ENCODE measurements at places on chromosomes 1 and 21.

- no peak for DNase-seq
Measured at GRCh38 chr1:45957684-45958083, 154.3 kb downstream of the MAST2 start.

DNA sequence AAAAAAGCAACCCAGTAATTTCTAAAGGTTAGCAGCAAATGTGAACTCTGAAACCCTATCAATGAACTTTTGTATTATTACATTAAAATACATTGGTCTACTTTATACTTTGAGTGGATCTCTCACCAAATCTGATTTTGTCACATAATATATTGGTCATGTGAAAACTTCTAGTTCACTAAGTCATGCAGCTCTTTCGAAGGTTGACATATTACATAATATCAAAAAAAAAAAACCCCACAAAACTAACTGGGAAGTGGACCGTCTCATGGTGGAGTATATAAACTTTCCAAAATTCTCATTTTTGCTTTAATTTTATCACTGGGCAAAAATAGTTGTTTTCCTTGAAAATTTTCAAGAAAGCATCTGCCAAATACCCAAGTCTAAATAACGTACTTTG is 50.4 kb downstream of the GATAD2B start:
- no peak for DNase-seq

- no peak for DNase-seq
Measured at GRCh38 chr1:20507248-20507563, 745 bp downstream of the MUL1 start.

GRCh38 chr1:184792450-184792969 is 37.9 kb upstream of the EDEM3 start:
- peak; percentile 82 for DNase-seq

DNA sequence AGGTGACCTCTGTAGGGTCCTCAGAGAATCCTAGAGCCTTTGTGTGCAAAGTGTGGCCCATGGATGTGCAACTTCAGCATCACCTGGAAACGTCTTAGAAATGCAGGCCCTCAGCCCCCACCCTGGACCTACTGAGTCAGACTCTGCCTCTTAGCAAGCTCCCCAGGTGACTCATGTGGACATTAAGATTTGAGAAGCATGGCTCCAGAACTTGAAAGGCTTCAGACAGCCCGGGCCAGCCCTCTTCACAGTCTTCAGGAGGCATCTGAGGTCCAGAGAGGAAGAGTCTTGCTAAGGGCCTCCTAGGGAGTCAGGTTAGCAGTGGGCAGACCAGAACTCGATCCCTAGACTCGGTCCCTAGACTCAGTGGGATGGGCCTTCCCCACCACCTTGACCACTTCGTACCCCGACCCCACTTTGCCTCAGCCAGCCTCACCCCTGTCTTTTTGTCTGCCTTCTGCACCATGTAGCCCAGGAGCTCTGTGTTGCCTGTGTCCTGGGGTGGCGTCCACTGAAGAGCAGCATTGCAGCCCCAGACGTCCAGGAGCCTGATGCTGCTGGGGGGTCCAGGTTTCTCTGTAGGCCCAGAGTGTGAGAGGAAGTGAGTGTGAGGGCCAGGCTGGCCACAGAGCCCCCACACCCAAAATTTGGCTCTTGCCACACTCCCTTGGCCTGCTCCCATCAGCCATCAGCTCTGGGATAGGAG is 4.8 kb downstream of the MYBPH start:
- no peak for DNase-seq

DNA sequence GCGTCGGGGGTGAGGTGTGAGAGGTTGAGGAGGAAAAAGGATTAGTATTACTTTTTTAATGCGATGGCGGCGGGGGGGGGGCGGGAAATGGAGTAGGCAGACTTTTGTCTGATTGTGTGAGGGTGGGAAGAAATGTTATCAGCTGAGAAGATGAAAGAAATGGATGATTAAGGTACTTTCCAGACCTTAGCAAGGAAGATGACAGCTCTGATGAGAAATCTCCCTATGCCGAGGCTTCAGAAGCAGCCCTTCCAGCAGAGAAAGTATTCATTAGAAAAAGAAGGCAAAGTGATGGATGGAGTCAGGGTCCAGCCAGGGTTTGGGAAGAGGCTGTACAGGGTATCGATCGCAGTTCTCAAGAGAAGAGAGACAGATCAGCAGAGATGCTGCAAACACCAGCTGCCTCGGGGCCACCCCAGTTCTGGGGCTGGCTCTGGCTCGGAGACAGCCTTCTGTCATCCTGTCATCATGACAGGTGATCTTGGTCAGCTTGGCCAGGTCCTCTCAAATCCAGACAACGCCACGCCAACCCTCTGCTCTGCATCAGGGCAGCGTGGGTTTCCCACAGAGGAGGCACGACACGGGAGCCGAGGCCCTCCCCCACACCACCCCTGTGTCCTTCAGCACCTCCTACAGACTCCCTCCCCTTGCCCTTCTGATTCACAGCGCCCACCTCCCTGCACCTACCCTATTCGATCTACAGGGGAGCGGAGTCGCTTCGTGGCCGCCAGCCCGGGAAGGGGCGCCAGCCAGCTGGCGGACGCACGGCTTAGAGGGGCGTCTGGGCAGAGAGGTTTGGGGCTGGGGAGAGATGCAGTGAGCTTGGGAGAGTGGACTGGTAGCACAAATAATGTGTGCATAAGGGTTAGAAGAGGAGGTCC is 674 bp upstream of the ATXN7L2 start:
- no peak for DNase-seq

DNA sequence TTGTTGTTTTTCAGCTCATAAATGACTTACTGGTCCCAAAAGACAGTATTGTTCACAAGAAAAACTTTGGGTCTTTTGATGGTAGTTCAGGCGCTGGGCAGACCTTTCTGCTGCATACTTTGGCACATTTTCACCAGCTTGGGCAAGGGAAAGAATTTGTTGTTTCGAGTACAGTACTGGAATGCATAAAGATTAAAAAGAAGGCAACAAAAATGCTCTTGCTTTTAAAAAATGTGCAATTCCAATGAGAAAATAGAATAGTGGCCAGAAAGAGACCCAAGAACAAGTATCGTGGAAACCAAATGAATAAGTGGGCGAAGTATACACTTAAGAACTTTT is 56.0 kb downstream of the CLIC6 start:
- no peak for DNase-seq

GRCh38 chr1:100927276-100927675 is 31.4 kb downstream of the SLC30A7 start:
- DNase-seq = peak; percentile 30

- no peak for DNase-seq
Measured at GRCh38 chr1:83996621-83997020, 2.3 kb downstream of the TTLL7 start.

GRCh38 chr1:172883844-172884243 is 166.9 kb downstream of the TNFSF18 start:
- DNase-seq = no peak

DNA sequence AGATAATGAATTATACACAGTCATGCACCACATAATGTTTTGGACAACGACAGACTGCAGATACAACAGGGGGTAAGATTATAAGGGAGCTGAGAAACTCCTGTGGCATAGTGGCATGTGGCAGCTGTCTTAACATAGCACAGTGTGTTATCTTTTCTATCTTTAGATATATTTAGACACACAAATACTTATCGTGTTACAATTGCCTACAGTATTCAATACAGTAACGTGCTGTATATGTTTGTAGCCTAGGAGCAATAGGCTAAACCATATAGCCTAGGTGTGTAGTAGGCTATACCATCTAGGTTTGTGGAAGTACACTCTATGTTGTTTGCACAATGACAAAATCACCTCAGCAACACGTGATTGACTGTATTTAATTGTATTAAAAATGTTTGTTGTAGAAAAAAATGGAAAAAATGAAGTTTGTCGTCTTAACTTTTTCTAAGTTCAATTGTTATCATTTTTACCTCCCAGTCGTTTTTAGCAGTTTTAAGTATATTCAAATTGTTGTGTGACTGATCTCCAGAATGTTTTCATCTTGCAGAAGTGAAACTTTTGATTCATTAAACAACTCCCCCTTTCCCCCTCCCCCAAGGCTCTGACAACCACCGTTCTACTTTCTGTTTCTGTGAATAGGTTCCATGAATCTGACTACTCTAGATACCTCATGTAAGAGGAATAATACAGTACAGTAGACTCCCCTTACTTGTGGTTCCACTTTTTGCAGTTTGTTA is 351.0 kb upstream of the B3GALT2 start:
- no peak for DNase-seq

- no peak for DNase-seq
Measured at GRCh38 chr1:60130703-60131102, 57.1 kb upstream of the C1orf87 start.

DNA sequence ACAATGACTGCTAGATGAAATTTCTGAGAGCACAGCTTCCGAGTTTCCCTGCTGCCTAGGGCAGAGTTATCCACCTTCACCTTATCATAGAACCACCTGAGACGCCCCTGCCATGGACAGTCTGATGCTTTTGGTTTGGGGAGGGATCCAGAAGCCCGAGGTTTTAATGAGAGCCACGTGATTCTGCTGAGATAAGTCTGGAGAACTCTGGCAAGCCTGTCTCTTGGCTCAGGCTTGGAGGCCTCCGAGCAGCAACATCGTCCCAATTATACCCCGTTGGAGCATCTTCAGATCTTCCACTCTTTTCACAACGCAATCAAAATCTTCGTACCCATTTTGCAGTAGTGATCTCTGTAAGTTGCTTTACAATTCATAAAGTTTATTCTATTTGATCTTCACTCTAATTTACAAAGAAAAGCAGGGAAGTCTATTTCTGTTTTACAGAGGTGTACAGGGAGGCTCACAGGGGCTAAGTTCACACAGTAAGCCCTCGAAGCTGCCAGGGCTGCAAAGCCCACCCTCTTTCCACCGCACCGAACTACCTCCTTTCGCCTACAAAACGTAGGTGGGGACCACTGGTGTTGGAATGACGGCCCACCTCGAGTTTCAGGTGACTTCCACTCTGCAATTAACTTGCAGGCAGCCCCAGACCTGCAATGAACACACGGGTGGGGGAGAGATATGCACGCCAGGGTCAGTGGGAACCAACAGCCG is 513 bp upstream of the HHAT start:
- DNase-seq = no peak

- no peak for DNase-seq
Measured at GRCh38 chr1:5888606-5889211, 103.5 kb downstream of the NPHP4 start.

DNA sequence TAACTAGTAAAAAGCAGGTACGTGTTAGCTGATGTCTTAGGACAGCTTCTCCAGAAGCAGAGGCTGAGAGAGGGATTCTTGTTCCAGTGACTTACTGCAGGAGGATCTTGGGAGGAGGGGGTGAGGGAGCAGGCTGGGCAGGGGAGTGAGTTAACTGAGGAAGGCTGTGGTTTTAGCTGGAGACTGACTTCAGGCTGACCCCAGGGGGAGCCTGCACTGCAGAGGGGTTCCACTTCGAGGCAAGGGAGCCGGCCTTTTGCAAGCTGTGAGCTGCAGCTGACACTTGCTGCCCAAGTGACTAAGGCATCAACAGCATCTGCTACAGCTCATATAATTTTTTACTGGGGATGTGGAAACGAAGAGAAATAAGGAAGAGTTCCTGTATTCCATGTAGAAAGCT is 50.4 kb upstream of the SOD1 start:
- no peak for DNase-seq

Measured in small intestine (tissue), 16 donors.